GM12878 (cell line): ENCODE measurements at places on chromosomes 3 and 15.

- no peak for DNase-seq
These were observed 23.5 kb downstream of the PAQR9 start for GRCh38 chr3:142940000-142940399.

DNA sequence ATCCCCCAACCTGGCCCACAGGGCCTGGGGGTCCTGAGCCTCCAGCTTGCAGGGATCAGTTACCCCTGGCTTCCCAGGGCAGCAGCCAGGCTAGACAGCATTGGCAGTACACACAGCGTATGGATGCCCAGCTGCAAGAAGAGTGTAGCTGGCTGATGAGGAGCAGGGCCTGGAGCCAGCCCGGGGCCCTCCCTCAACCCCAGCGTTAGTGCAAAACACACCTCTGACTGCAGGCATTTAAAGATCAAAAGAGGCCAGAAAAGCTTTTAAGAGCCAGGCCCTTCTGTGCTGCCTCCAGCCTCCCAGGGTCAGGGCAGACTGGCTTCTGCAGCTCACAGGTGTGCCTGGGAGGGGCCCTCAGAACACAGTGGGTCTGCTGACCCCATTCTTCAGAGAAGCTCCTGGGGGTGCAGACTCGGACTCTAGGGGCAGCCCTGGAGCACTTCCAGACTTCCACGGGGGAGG lies 110.6 kb downstream of the ETFA start:
- no peak for DNase-seq

DNA sequence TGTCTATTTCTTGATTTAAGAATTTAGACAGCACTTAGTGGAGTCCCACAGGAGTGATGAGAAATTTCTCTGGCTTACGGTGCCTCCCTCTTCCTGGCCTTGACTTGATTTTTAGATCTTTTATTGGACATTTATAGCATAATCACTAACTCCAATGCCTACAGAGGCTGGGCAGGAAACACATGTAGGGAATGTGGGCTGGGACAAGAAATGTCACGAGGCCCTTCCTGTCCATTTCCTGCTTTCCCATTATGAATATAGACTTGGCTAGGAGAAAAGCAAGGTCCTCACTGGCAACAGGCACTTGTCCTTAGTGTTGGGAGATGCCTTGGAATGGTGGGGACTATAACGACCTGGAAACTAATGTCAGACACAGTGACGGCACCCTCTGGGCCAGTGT lies 100.3 kb downstream of the MYLK start:
- DNase-seq, result no peak

DNA sequence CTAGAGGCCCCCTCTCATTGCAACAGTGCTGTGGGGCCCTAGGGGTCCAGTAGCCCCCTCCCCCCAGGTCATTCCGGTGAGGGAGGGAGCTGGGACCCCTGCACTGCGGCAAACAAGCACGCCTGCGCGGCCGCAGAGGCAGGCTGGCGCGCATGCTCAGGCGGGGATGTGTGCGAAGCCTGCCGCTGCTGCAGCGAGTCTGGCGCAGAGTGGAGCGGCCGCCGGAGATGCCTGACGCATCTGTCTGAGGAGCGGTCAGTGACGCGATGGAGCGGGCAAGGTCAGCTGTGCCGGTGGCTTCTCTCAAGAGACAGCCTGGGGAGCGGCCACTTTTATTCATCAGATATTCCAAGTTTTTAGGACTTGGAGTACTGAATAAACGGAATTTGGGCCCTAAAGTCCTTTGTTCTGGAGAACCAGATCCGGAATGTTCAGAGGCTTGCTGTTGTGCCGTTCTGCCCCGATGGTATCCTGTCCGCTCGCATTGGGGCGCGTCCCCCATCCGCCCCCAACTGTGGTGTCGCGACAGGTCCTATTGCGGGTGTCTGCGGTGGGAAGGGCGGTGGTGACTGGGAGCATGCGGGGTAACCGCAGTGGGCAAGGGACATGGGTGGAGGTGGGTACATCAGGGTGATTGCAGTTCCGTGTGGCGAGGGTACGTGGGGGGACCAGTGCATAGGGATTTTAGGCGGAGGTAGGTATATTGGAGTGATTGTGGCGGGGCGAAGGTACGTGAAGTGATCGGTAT lies at the start of the genes SNRPN and SNURF:
TSS of gene SNRPN (plus strand) at position 205 of the 748 bp plus-strand sequence. CDS start 19,467 bp downstream, outside the sequence.
TSS of gene SNURF (plus strand) at position 205 of the 748 bp plus-strand sequence. CDS start at position 267, 62 bp downstream.
- peak; percentile 11 for DNase-seq

DNA sequence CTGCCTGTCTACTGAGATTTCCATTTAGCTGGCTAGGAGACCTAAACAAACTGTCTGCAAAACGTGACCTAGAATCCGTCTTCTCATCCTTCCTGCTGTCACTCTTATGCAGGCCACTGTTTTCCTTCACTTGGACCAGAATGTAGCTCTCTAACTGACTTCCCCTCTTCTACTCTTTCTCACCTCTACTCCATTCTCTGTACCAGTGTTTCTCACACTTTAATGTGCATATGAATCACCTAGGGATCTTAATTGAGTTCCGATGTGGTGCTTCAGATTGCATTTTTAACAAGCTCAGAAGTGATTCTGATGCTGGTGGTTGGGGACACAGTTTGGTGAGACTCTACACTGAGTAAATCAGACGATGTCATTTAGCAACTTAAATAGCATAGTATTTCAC lies 1.6 kb upstream of the GBE1 start:
- DNase-seq, result no peak
